D721Med (cell line): ENCODE measurements at places on chromosomes 6 and 20.

DNA sequence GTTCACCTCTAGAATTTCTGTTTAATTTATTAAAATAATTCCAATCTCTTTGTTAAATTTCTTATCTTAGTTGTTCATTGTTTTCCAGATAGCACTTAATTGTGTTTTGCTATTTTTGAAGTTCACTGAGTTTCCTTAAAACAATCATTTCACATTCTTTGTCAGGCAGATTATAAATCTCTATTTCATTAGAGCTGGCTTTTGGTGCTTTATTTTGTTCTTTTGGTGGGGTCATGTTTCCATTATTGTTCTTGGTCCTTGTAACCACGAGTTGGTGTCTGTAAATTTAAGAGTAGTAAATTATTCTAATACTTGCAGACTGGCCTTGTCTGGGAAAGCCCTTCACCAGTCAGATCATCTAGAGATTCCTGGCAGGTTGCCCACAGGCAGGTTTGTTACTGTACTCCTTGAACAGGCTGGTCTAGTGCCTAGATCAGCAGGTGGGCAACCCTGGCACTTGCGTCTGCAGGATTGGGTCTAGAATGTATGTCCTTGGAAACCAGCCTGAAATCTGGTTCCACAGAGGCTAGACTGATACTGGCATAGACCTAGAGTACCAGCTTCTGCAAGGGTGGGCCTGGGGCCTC is 110.4 kb downstream of the ADGB start:
- DNase-seq: no peak

DNA sequence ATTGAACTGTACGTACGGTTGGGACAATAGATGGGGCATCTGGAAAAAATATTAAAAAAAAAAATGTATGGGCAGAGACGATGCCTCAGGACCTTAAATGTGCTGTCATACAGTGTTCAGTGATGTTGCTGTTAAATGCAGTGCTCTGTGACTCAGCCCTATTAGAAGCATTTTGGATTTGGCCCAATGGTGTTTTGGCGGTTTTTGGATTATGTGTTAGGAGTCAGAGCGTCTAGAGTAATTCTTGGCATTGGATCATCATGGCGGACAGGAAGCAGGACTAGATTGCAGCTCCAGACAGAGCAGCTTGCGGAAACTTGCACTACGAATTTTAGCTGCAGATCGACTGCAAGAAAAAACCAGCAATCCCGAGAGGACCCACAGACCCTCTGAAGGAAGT is 280.0 kb downstream of the SOX4 start:
- no peak for DNase-seq

DNA sequence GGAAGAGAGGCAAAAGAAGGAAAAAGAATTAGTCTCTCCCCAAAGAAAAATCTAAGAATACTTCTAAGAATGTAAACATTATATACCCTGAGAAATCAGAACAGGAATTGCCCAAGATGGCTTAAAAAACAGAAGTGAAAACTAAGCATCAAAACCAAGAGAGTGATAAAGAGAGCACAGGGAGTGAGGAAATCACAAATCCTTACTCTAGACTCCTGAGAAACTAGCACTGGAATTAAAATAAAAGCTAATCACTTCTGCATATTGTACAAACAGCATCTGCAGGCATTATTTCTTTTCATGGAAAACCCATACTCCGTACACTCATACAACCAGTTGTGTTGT is 285.7 kb downstream of the BTBD9 start:
- DNase-seq: no peak

GRCh38 chr6:79710127-79710526 is 79.0 kb downstream of the SH3BGRL2 start:
- DNase-seq: no peak

GRCh38 chr6:49409951-49410542 is 53.0 kb downstream of the MMUT start:
- no peak for DNase-seq

- no peak for DNase-seq
Measured at GRCh38 chr20:38181207-38181801, 16.2 kb upstream of the TGM2 start.

DNA sequence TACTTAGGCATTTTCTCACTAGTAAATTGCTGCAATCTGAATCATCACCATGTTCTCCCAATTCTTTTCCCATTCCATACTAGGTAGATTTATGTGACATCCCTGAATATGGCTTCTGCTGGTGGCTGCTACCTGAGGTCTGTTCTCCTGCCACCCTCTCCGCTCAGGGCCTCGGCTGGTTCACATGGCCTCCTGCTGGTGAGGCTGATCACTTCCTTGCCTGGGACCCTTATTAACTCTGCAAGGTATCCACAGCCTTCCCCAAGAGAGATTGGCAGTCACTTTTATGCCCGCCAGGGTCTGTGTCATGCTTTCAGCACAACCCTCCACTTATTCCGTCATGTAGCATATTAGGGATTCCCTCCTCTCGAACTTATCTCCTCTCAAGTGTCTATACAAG is 424.5 kb upstream of the FLRT3 start:
- no peak for DNase-seq

DNA sequence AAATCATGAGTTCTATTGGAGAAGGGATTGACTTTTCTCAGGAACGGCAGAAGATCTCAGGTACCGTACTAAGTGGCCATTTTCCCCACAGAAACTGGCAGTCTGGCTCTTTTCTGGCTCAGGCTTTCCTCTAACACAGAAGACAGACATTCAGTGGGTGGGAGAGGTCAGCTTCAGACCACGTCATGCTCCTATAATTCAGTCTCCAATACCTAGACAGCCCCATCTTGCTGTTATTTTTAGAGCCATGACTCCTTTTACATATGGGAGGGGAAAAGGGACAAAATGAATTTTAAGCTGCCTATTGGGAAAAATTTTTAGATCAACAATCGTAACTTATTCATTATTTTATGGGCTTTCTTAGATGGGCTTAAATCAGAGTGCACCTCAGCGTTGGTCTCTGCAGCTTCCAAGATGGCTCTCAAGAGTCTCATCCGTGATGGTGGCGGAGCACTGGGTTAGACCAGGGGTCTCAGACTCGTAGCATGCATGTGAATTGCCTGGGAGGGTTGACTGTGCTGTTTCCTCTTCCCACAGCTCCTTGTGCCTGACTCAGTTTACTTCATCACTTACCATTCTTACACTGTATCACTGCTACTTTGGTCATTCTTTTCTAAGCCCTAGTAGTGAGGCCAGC is 86.9 kb downstream of the TCP11 start:
- no peak for DNase-seq

GRCh38 chr6:18277237-18278006 is 13.1 kb upstream of the DEK start:
- no peak for DNase-seq

GRCh38 chr6:56478202-56478601 is 164.5 kb downstream of the DST start:
- no peak for DNase-seq

DNA sequence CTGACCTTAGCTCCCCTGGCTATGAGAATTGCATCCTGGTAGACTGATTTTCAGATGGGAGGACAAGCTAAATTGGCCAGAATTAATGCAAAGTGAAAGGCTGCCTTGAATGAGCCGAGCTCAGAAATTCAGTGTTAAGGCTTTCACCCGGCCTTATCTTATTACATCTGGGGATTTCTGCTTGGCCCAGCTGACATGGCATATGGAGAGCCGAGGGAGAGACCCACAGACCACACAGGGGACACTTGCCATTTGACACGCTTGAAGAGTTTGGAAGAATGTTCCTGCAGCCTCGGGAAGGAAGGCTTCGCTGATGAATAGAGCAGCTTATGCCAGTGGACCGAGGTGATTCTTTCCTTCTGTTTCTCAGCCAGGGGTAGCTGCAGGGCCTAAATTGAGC is 9.0 kb downstream of the MOCS3 start:
- DNase-seq: no peak

- no peak for DNase-seq
Measured at GRCh38 chr6:157185986-157186385, 137.3 kb downstream of the TMEM242 start.

DNA sequence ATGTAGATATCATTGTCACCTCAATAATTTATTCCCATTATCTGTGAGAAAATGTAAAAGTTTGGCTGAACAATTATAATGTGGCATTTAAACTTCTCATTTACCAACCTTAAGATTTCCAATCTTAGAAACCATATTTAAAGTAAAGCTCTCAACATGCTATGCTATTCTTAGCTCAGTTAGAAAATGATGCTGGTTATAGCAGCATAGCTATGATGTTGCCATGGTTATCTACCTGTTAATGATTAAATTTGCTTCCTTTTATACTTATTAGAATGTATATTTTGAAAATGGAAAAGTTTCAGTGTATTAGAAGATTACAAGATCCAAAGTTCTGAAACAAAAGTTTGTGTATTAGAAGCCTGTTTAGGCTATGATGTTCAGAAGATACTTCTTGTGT is 110.1 kb downstream of the GPR63 start:
- no peak for DNase-seq
